ENCODE measurements at places on chromosomes 3 and 15.

DNA sequence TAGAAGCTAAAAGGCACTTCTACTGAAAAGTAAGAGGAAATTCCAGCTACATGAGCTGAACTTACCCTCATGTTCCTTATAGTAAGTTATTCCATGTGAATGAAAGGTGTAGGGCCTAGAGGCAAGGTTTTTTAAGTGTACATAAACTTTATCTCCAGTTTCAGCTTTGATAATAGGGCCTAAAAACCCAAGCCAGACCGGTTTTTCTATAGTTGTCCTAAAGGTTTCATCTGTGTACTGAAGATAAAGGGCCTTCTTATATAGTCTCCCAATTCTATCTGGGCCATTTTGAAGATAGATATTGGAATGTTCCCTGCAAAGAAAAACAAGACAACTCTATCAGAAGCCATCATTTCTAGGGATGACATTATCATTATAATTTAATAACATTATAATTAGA is 9.2 kb downstream of the CP start:
- DNase-seq = no peak

GRCh38 chr3:134754768-134755559 is 40.1 kb upstream of the EPHB1 start:
- DNase-seq = peak; percentile 8

- no peak for DNase-seq
Observed at GRCh38 chr15:85444122-85444745, 63.8 kb downstream of the AKAP13 start.

GRCh38 chr15:27826902-27827714 is 272.0 kb downstream of the OCA2 start:
- no peak for DNase-seq

DNA sequence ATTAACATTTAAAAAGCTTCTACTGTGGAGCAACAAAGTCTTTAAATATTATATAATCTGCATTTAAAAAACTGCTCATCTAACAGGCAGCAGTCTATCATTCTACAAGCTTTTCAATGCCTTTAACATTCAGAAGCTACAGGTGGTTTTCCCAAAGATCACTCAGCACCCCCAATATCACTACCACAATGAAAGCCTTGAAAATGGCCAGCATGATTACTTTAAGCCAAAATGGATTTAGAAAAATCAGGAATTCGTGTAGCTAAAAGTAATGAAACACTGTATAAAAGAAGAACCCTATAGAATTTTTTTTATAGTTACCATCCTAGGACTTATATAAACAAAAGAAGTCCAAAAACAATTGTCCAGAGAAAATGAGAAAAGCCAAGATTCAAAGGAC is 400.4 kb downstream of the TIGIT start:
- DNase-seq = no peak

- no peak for DNase-seq
Observed at GRCh38 chr3:78818161-78818985, 949.4 kb downstream of the ROBO1 start.

DNA sequence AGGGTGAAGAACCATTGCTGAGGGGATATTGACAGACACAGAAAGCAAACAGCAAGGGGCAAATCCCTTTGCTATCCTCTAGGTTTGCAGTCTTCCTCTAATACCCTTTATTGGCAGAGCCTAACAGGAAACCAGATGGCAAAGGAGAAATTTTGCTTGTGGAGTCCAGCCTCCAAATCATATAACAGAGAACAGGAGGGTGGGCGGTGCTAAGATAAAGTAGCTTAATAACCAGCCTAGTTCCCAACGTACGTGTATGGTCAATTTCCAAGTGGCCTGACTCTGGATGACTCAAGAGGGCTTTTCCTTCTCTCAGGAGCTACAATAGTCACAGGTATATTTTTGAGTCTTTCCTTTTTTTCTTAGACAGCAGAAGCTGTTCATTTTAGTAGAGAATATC is 404.5 kb downstream of the PDCD6IP start:
- DNase-seq = no peak

DNA sequence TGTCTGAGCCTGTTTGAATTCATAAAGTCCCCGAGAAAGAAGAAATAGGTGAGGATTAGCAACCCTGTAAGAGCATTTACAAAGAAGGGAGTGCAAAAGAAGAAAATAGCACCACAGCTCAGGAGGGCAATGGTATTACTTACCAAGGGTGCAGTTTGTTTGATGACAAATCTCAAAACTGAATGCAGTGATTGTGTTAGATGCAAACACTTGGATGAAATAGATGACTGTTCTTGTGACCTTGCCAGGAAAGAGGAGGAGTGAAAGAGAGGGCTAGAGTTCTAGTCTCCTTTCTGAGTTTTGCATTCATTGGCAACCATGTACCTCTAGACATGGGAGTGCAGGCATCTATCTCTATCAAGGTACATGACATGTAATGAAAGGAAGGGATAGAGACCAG is 1030.8 kb upstream of the CFAP20DC start:
- DNase-seq = peak; percentile 62

- no peak for DNase-seq
Observed at GRCh38 chr15:85314633-85315032, 65.8 kb upstream of the AKAP13 start.

- DNase-seq = no peak
Observed at GRCh38 chr3:42188376-42188775, 77.6 kb downstream of the CCK start.

DNA sequence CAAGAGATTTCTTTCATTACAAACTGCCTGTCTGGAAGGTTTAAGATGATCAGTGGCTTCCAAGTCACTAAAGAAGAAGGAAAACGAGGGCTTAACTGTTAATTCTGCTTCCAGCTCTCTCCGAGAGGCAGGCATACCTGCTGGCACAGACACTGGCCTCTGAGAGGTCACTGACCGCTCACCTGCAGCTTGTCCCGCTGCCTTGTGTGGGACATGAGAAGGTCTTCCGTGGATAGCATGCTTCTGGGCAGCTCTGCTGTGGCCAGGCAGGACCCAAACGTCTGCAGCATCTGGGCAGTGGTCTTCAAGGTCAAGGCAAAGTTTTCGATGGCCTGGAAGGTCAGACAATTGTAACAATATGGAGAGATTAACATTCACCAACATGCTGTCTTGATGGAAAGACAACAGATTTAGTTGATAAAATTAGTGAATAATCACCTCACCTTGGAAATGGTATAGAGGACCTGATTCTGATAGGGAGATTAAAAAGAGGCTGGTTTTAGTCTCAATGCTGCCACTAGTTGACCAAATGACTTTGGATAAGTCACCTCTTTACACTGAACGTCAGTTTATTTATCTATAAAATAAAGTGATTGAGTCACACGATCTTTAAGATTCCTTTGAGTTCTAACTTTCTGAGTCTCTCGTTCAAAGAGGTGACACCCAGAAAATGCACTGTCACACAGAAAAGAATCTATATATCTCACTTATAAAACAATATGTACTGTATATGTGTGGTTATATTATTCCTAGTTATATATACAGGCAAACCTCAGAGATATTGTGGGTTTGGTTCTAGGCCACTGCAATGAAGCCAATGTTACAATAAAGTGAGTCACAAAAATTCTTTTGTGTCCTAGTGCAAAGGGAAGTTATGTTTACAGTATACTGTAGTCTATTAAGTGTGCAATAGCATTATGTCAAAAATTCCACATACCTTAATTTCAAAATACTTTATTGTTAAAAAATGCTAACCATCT is 65.1 kb downstream of the B3GNT5 start:
- no peak for DNase-seq

- no peak for DNase-seq
Observed at GRCh38 chr3:138812806-138813205, 21.9 kb downstream of the PIK3CB start.

DNA sequence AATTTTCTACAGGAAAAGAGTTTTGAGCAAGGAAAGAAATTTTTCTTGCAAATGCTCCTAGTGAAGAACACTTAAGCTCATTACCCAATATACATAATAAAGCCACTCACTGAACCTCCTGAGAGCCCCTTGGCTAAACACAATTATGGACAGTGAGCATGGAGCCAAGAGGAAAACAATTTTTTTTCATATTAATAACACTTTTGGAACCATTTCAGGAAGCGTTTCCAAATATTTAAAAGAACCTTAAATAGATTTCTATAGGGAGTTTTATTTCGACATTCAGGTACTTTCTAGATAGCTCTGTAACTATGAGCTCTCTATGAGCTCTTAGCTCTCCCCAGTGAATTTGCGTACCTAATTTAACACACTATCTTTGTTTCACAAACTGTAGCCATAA is 581.1 kb downstream of the ZNF385D start:
- no peak for DNase-seq

DNA sequence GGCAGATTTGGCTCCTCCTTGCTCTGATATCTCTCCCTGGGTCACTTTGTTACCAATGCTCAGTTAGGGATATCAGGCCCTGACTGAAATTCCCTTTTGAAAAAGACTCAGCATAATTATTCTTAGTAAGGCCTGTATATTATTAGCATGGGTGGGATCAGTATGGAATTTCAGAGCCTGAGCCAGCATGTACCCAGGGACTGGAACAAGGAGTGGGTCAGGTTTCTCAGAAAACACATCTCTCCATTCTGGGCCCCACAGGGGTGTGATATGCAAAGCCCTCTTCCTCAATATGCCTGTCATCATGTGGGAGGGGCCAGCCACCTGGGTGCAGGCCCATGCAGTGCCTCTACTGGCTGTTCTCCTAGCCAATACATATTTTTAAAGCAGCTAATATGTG is 423.2 kb downstream of the EPHB1 start:
- no peak for DNase-seq

DNA sequence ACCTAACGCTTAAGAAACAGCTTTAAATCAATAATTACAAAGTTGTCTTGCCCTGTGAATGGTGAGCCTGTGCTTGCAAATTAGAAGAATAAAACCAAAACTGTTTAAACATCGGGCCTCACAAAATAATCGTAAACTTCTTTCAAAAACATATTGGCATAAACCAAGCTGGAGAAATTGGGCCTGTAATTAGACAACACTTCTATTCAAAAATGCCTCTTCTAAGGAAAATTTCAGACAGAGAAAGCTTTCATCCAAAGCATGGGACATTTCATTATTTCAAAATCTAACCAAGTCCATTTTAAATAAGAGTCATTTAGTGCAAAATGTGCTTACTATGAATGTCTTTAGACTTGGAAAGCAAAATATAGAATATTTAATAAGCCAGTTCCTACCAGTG is 35.5 kb upstream of the GNB4 start:
- DNase-seq = no peak

GRCh38 chr3:38257583-38257982 is 8.0 kb upstream of the SLC22A13 start:
- DNase-seq = peak; percentile 5

- no peak for DNase-seq
Observed at GRCh38 chr15:85755471-85755870, 39.3 kb downstream of the KLHL25 start.

DNA sequence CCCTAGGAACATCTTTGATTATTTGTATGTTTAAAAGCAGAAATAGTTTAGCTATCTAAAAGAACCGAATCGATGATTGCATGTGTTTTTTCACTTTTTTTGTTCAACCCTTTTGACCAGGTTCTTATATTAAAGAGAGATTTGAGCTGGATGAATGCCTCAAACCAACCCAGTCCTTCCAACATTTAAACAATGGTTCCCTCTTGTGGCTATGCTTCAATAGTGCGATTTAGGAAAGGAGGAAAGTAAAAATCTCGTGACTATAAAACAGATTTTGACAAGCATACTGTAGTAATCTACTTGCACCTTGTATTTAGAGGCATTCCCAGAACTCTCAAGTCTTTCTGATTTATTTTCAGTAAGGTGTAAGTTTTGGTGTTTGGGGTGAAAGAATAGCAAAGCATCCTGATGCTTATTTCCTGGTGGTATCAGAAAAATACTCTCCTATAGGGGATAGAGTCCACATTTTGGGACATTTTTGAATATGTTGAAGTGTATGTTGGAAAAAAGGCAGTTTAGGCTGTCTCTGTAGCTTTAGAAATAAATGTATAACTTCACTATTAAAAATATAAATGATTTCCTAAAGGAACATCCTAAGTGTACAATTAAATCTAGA is 159.6 kb upstream of the KCNH8 start:
- DNase-seq = peak; percentile 14

- no peak for DNase-seq
Observed at GRCh38 chr3:198062068-198062465, 102.0 kb downstream of the LMLN start.

DNA sequence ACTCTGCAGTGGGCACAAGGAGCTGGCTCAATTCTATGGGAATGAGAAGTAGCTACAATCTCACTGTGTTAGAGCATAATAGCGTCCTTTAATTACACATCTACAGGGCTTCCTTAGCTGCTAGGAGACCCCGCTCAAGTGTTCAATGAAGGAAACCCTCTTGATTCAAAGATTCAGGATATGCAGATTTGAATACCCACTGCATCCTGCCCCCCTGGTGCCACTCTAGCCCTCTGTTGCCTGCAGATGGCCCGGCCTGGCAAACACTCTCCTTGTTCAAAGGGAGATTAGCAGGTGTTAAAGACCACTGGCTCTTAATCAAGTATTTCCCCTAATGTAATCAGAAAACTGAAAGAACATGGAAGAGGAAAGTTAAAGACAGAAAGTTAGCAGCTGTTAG is 356.6 kb downstream of the VGLL3 start:
- no peak for DNase-seq

- no peak for DNase-seq
Observed at GRCh38 chr15:55977231-55977630, 16.2 kb downstream of the NEDD4 start.

GRCh38 chr3:100252001-100252400 is 8.8 kb upstream of the TBC1D23 start:
- no peak for DNase-seq

DNA sequence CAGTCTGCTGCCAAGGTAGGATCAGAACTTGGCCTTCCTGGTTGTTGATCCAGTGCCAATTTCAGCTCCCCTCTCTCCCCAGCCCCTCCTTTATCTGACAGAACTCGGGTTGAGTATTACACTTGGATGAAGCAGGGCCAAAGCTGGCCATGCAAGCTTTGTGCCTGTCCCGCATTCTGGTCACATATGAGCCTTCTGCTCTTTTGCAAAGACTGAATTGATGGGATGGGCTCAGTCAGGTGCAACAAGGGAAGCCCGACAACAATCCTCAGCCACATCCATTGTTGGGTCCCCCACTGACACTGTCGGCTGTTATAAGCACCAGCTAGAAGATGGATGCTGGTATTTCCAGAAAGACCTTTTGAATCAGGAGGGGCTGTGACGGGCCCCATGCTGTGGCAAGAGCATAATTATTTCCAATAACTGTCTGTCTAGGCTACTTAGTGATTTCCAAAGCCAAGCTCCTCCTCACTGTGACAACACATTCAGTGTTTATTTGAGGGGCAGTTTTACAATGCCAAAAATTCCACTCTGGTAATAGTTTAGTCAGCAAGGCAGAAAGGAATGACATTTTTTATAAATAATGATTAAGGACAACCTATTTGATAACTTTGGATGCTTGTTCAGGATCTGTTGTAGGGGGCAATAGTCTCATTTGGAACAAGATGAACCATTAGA is 146.8 kb upstream of the FRMD4B start:
- DNase-seq = no peak
